ENCODE measurements at places on chromosomes 13 and 19.

GRCh38 chr19:35309481-35310279 is 17.7 kb downstream of the MAG start:
- DNase-seq: no peak

DNA sequence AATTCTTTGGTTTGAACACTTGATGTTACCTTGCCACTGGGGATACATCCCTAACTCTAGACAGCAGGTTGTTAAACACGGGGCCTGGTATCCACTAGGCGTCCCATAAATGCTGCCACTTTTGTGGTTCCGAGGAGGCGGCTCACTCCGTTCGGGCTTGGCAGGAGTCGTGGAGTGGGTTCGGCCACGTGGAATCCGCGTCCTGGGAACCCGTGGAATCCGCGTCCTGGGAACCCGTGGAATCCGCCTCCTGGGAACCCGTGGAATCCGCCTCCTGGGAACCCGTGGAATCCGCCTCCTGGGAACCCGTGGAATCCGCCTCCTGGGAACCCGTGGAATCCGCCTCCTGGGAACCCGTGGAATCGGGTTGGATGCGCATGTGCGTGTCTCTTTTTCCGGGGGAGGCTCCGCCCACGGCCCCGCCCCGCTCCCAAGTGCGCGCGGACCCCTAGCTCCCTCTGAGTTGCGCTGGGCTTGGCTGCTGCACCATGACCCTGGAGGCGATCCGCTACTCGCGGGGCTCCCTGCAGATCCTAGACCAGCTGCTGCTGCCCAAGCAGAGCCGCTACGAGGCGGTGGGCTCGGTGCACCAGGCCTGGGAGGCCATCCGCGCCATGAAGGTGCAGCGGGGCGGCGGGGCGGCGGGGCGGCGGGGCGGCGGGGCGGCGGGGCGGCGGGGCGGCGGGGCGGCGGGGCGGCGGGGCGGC is at the start of gene MRI1:
TSS of gene MRI1 (plus strand) at position 422 of the 707 bp plus-strand sequence. CDS start at position 489, 67 bp downstream.
- DNase-seq: peak; percentile 53

DNA sequence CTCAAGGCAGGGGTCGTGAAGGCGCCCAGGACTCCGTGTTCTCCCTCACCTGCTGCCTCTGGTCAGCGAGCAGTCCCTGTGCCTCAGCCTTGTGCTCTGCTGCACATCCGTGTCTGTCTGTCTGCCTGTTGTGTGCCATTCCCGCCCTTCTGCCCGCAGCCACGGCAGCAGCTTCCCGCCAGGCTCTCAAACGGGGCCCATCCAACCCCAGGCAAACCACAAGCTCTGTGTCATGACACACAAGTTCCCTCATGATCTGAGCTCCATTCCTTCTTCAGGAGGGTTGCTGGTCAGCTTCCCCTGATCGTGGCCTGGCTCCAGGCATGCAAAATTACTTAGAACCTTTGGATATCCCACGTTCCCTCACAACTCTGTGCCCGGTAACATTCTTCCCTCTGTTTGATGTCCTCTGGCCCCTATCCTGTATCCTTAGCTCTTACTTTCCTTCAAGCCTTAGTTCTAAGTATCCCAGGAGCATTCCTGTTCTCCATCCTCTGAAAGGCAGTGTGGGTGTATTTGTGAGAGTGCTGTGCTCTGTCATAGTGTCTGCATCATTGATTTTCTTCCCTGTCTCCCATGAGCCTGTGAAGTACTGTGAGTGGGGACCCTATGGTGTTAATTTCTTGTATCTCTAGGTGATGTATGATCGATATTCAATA is 3.2 kb downstream of the GPR183 start:
- no peak for DNase-seq

- DNase-seq: no peak
Observed at GRCh38 chr19:38735257-38735686, 9.0 kb downstream of the CAPN12 start.

- DNase-seq: no peak
Observed at GRCh38 chr13:110885966-110886869, 28.7 kb downstream of the ANKRD10 start.

DNA sequence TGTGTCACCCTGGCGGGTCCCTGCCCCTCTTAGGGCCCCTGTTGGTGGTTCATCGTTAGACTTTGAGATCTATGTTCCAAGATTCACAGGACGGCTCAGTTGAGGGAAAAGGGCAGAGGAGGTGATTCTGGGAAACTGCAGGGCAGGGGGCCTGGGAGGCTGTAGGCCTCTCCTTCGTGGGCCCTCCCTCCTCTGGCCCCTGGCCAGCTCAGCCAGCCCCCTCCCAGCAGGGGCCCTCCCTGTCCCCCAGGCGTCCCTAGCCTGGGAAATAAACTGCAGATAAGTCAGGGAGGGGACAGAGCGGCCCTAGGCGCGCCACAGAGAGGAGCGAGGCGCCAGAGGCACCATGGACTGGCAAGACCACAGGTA is 6.5 kb downstream of the HIF3A start:
- no peak for DNase-seq

- DNase-seq: no peak
Observed at GRCh38 chr13:37657134-37657533, 58.6 kb upstream of the POSTN start.

DNA sequence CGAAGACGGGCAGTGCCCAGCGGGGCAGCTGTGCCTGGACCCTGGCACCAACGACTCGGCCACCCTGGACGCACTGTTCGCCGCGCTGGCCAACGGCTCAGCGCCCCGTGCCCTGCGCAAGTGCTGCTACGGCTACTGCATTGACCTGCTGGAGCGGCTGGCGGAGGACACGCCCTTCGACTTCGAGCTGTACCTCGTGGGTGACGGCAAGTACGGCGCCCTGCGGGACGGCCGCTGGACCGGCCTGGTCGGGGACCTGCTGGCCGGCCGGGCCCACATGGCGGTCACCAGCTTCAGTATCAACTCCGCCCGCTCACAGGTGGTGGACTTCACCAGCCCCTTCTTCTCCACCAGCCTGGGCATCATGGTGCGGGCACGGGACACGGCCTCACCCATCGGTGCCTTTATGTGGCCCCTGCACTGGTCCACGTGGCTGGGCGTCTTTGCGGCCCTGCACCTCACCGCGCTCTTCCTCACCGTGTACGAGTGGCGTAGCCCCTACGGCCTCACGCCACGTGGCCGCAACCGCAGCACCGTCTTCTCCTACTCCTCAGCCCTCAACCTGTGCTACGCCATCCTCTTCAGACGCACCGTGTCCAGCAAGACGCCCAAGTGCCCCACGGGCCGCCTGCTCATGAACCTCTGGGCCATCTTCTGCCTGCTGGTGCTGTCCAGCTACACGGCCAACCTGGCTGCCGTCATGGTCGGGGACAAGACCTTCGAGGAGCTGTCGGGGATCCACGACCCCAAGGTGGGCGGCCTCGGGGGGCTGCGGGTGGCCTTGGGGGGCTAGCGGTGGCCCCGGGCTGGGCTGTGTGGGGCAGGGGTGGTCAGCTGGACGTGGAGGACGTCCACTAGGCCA is 4.8 kb downstream of the GRIN3B start:
- no peak for DNase-seq

- no peak for DNase-seq
Observed at GRCh38 chr19:5048727-5049553, 80.0 kb downstream of the KDM4B start.

GRCh38 chr13:20721454-20722357 is 18.2 kb downstream of the IL17D start:
- DNase-seq: no peak

DNA sequence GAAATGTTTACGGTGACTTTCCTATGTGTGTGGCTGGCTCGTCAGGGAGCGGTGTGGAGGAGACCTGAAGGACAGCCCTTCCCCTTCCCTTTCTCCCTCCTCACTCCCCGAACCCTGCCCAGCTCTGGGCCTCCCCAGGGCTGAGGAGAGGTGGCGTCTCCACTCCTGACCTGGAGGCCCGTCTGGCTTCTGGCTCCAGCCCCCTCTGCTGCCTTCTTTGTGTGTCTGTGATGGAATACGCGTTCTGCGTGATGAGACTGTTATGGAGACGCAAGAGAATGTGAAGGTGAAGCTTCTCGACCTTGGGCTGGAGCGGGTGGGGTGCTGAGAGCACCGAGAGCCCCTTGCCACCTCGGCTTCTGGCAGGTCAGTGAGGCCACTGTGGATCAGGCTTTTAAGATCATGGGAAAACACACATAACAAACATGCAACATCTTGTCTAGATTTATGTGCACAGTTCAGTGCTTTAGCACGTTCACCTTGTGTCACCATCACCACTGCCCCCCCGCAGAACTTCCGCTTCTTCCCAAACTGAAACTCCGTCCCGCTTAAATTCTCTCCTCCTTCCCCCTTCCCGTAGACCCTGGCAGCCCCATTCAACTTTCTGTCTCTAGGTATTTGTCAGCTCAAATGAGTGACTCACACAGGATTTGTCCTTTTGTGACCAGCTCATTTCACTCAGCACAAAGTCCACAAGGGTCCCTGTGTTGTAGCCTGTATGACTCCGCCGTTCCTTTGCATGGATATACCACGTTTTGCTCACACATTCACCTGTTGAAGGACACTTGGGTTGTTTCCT is 24.7 kb downstream of the ATP11A start:
- DNase-seq: no peak

GRCh38 chr19:47240996-47241918 is 10.3 kb upstream of the BBC3 start:
- DNase-seq: peak; percentile 74

- DNase-seq: no peak
Observed at GRCh38 chr13:104823071-104823470, 1712.4 kb downstream of the EFNB2 start.

- no peak for DNase-seq
Observed at GRCh38 chr13:92303428-92303827, 905.0 kb downstream of the GPC5 start.

GRCh38 chr13:30422054-30422839 is at the start of gene UBE2L5:
UBE2L5 (plus strand) TSS chr13:30422493; CDS start chr13:30427991, 5,498 bp downstream.
- DNase-seq: peak; percentile 23

- DNase-seq: no peak
Observed at GRCh38 chr13:79432992-79433391, 26.9 kb upstream of the RBM26 start.

GRCh38 chr19:6091771-6092291 is 18.5 kb downstream of the RFX2 start:
- no peak for DNase-seq

GRCh38 chr13:111846391-111847159 is 220.4 kb upstream of the SOX1 start:
- DNase-seq: no peak

GRCh38 chr13:103068836-103069235 is 2.6 kb upstream of the SLC10A2 start:
- no peak for DNase-seq

GRCh38 chr13:49495783-49496762 is at the start of gene PHF11:
PHF11 (plus strand) TSS chr13:49495953; CDS start chr13:49496002, 49 bp downstream.
- peak; percentile 76 for DNase-seq

GRCh38 chr19:3524078-3524842 is 14.7 kb upstream of the TEKTIP1 start:
- no peak for DNase-seq

- no peak for DNase-seq
Observed at GRCh38 chr19:8504171-8504570, 1.7 kb upstream of the PRAM1 start.

DNA sequence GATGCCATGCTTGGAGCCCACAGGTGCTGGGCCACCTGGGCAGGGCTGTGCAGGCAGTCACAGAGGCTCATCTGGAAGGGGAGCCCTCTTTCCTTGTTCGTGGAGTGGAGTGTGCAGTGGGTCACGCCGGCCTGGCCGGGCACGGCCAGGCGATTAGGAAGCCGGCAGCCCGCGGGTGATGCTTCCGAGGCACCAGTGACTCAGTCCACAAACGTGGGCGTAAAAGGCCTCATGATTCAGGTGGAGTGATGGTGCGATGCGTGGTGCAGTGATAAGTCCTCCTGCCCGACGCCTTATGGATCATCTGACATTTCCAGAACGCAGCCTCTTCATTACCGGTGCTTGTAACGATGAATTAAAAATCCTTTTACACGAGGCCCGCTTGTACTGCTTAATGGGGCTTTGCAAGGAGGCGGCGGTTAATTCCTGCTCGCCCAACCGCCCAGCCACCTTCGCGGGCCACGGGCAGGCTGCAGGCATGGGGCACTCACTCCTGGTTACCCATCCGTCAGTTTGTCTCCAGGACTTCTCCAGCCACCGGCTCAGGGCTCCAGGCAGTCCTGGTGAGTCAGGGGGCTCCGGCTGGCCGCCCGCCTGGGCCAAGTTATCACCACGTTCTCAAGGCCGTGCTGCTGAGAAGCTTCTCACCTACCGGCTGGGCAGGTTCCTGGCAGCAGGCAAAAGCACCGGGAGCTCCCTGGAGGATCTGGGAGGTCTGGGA is 172.4 kb downstream of the KDM4B start:
- no peak for DNase-seq

DNA sequence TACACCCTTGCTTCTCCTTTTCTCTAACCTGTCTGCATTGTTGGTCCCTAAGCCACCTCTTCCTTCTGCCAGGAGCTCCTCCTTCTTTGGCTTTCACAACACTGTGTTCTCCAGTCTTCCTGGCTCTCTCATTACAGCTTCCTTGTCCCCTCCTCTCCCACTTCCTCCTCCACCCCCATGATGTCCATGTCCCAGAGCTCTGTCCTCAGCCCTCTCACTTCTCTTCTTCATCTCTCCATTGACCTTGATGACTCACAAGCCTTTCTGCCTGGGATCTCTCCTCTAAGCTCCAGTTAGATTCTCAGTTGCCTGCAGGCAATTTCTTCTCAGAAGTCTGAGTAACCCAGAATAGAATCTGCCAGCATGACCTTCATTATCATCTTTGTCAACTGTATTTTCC is 100.3 kb upstream of the WASF3 start:
- DNase-seq: no peak

GRCh38 chr13:40667622-40667978 is 1.2 kb upstream of the FOXO1 start:
- no peak for DNase-seq

DNA sequence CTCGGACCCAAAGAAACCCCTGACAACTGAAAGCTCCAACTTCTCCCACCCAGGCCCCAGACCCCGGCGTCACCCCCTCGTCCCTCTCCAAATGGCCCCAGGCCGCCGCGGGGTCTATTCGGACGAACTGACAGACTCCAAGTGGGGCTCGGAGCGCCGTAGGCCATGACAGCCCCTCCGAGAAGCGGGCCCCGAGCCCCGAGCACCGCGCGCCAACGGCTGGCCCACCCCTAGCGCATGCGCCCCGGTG is 360 bp downstream of the DDX39A start:
- DNase-seq: no peak

GRCh38 chr19:5949792-5950305 is 28.1 kb downstream of the RANBP3 start:
- DNase-seq: no peak

DNA sequence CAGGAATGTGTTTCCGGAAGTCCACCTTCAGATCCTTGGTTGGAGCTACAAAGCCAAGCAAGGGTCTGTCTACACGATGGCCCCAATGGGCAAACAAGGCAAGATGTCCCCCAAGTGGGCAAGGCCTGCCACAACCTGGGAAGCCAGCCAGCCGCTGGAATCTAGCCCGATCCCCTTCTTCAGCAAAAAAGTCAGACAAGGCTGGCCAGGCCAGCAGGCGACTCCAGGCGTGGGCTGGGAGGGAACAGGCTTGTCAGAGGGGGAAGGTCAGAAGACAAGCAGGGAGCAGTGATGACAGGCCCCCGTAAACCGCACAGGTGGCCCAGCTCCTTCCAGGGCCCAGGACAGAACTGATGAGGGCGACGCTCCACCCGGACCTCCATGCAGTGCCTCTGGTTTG is 69.7 kb upstream of the WASF3 start:
- DNase-seq: no peak

All from stimulated activated CD8-positive, alpha-beta memory T cell treated with anti-CD3 and anti-CD28 coated beads, Interleukin-4, amount 100 ng/mL, for 4 hours (primary cell).